ENCODE measurements at places on chromosomes 2 and 18.
A peak's percentile ranks its signal among the peaks of the same experiment; 100 is the strongest.

DNA sequence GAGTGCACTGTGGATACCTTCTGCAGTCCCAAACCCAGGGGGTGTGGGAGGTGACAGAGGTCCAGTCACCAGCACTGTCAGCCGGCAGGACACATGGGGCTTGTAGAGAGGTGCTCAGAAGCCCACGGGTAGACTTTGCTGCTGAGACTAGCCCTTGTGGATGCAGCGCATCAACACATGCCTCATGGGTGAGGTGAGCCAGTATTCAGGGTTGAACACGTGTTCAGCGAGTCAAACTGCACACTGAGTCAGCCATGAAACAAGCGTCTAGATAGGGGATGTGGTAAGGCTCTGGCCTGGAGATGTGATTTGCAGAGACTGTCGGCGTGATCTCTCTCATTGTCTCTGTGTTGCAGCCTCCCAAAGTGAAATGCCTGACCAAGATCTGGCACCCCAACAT is 35.8 kb upstream of the SCLY start:
- DNase-seq: peak; percentile 74

DNA sequence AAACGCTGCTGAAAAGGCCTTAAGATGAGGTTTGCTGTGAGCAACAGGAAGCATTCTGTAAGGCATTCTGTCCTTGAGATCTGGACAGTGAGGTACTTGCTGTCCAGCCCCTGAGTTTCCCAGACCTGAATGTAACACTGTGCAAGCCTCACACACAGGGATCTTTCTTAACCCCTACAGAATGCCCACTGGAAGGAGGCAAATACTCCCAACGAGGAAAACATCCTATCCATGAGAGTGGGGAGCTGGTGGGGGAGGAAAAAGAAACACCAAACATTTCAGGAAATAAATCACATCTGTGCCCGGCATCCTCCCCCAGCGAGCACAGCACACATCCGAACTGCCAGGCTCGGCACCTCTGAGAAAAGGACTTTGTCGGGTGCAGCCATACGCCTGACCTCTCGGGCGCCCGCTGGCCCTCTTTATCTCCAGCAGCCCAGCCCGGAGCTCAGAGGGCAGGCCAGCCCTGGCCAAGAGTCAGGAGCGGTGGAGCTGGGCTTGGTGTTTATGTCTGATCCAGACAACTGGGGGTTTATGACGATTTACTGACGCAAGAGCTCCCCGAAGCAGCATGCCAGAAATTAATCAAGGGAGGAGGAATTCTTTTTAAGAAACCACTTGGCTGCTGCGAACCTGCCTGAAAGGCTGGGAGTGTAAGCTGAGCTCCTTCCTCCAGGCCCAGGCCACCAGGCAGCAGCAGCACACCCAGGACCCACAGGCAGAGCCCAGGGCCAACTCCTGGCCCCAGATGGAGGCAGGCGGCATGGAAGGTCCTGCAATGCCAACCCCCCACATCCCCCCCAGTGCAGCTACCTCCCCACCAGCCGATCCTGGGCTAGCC is 72.2 kb downstream of the HDAC4 start:
- DNase-seq: no peak

DNA sequence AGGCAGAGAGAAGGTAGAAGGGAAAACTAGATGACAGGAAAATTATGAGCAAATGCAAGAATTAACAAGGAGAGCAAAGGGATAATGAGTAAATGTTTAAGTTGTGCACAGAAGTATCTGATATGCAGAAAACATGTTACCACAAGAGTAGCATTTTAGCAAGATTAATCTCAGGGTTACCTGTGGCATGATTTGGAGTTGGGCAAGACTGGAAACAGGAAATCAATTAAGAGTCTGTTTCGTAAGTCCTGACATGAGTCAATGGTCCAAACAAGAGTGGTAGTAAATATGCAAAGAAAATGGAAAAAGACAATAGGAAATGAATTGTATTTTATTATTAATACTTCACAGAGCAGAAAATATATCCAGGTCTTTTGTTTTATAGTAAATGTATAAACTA is 17.3 kb upstream of the MTX2 start:
- DNase-seq: no peak

GRCh38 chr18:73660931-73661856 is 486.4 kb downstream of the FBXO15 start:
- DNase-seq: no peak

DNA sequence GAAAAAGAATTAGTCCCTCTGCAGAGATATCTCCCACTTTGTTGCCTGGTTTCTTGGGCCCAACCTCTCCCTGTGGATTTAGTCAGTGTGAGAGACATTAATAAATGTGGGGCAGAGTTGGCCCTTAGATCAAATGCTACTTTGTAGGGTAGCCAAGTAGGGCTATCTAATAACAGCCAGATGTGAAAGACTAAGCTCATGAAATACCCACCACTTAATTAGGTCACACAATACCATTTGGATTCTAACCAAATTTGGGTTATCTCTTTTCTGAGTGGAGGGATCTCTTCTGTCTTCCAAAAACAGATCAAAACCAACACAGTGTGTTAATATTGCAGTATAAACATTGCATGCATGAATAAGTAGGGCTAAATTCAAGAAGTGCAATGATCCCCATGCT is 626.8 kb upstream of the ZEB2 start:
- no peak for DNase-seq

GRCh38 chr2:186551323-186552050 is 38.4 kb upstream of the ITGAV start:
- DNase-seq: no peak

- DNase-seq: no peak
Observed at GRCh38 chr2:36425608-36426355, 70.2 kb downstream of the CRIM1 start.

DNA sequence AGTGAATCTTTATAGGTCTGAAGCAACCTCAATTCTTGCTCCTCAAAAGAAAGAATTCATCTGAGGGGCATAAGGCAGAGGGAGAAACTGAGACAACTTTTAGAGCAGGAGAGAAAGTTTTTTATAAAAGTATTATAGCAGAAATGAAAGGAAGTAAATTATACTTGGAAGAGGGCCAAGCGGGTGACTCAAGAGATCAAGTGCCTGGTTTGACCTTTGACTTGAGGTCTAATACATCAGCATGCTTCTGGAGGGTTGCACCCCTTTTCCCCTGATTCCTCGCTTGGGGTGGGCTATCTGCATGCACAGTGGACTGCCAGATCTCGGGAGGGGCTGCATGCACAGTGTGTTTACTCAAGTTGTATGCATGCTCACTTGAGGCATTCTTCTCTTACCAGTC is 268.5 kb upstream of the LRATD1 start:
- DNase-seq: no peak

GRCh38 chr2:206063635-206064034 is 22.3 kb downstream of the INO80D start:
- DNase-seq: no peak

DNA sequence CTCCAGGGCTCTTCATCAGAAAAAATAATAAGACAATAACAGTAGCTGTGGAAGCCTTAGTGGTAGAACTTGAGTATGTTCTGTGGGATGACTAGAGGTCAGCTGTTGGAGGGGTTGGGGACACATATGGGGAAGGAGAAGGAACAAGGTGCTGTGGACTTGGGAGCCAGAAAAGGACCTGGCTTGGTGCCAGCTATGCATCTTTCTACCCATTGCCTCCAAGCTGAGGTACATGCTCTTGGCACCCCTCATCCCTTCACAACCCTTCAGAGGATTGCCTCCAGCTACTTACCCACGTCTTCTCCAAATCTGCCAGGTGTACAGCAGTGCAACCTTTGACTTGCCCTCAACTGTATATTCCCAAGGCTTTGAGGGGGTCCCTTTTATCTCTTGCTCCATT is 15.3 kb upstream of the EPAS1 start:
- DNase-seq: no peak

DNA sequence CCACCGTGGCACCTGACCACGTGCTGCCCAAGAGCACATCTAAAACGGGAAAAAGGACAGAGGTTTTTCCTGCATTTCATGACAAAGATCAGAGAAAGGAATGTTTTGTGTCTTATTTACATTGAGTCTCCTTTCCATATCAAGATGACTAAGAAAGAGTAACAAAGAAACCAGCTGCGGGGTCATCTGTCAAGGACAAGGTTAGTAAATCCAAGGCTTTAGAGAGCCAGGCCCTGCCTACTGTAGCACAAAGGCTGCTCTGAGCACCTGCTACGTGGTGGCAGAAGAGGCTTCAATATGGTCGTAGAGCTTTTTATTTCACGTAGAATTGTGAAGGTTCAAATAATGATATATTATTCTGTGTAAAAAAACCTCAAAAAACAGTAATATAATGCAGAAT is 51.0 kb downstream of the PRELID3A start:
- DNase-seq: no peak

- no peak for DNase-seq
Observed at GRCh38 chr2:189092936-189093335, 86.6 kb downstream of the COL5A2 start.

DNA sequence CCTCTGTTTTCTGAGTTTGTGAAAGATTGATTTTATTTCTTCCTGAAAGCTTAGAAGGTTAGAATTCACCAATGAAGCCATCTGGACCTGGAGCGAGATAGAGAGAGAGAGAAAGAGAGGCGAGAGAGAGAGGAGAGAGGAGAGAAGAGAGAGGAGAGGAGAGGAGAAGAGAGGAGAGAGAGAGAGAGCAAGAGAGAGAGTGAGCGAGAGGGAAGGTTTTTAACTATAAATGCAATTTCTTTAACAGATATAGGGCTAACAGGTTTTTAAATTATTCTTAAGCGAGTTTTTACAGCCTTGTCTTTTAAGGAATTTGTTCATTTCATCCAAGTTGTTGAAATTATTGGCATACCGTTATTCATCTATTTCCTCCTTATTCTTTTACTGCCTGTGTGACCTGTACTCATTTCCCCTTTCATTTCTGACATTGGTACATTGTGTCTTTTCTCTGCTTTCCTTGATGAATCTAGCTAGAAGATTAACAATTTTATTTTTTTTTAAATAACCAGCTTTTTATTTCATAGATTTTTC is 56.1 kb downstream of the BABAM2 start:
- DNase-seq: no peak

GRCh38 chr2:111653103-111653624 is 230.8 kb downstream of the ANAPC1 start:
- DNase-seq: no peak

DNA sequence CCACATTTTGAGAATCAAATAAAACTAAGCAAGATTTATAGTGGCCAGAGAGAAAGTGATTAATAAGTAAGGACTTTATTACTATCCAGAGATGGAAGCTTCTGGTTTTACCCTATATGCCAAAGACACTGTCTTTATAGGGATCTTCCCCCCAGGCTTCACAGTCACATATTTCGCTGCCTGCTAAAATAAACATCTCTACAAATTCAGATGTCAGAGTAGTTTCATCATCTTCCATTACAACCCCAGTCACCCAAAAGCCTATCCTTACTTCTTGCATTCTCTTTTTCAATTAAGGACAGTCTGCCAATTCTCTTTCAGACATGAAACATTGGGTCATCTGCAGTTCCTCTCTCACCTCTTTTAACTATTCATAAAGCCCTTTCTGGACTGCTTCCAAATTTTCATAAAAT is 28.3 kb downstream of the CREB1 start:
- peak; percentile 95 for DNase-seq

GRCh38 chr18:5498452-5498851 is 45.3 kb downstream of the EPB41L3 start:
- no peak for DNase-seq
